ENCODE measurements at places on chromosomes 13 and 19. TPM values are rescaled to one million over a fixed set of nuclear protein-coding genes. Genes with fewer than 3 reads are reported as not detected.

Gene CYP2F1
- total RNA-seq: not detected

DNA sequence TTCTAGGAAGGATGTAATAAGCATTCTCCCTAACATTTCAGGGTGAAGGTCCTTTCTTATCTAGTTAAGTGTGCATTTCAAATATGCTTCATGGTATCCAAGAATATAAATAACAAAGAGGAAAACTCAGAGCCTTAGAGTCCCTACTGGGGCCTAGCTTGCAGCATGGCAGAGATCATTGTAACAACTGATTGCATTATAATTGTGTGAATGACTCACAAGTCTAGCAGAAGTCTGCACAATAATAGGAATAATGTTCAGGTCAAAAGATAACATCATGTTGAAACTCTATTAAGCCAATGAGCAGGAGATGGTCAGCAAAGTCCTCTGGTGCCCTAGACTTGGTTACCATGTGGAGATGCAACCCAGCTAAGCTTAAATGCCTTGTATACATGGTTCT, 3.4 kb downstream of the POSTN start:
- H3K27ac ChIP-seq: no peak overlapping the region
- H3K27me3 ChIP-seq: no peaks in the 10 kb centered on the region
- no peak overlapping the region for H3K4me3 ChIP-seq
- no peaks in the 10 kb centered on the region for H3K36me3 ChIP-seq
- DNase-seq: no peak

- no peak overlapping the region for H3K4me3 ChIP-seq
- DNase-seq: no peak
- H3K27ac ChIP-seq: no peak overlapping the region
- H3K36me3 ChIP-seq: no peaks in the 10 kb centered on the region
- H3K4me1 ChIP-seq: no peaks in the 10 kb centered on the region
- H3K27me3 ChIP-seq: no peaks in the 10 kb centered on the region
Observed at GRCh38 chr13:63855457-63856118, 2439.9 kb upstream of the PCDH20 start.

- H3K36me3 ChIP-seq: peaks cover 4% of the 10 kb centered on the region
- DNase-seq: no peak
- H3K4me3 ChIP-seq: no peak overlapping the region
- H3K4me1 ChIP-seq: peaks cover 18% of the 10 kb centered on the region
Observed at GRCh38 chr13:29756506-29756905, 93.9 kb downstream of the UBL3 start.

Measured in activated CD8-positive, alpha-beta memory T cell treated with anti-CD3 and anti-CD28 coated beads, Interleukin-2, amount 10 ng/mL, durations not matched to agents 7 days and 5 days (primary cell).